Mesothelial cell of epicardium (in vitro differentiated cells): ENCODE measurements at places on chromosomes 3 and 15.

GRCh38 chr3:190983875-190984274, 121.4 kb upstream of the GMNC start:
- DNase-seq = no peak

DNA sequence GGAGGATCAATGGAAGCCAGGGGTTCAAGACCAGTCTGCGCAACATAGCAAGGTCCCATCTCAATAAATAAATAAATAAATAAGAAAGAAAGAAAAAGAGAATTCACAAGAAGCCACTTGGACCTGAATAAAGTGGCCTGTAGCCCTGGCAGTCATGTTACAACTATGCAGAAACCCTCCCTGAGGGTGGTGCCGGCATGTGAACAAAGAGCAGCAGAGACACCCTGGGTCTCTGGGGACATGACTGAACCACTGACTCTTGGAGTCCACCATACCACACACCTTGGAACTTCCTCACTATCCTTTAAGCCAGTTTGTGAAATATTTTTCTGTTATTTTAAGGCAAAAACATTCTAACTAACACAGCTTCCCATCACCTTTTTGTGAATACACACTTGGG, 93.0 kb downstream of the MEIS2 start:
- no peak for DNase-seq

- DNase-seq = no peak
Observed at GRCh38 chr3:151923901-151924300, 50.5 kb downstream of the SUCNR1 start.

- DNase-seq = no peak
Observed at GRCh38 chr15:42608752-42609488, 33.5 kb downstream of the STARD9 start.

GRCh38 chr3:46422617-46423016, 15.6 kb downstream of the CCRL2 start:
- no peak for DNase-seq

GRCh38 chr3:55686426-55687254, 199.5 kb upstream of the WNT5A start:
- no peak for DNase-seq

GRCh38 chr3:153210146-153210545, 48.1 kb downstream of the RAP2B start:
- no peak for DNase-seq

DNA sequence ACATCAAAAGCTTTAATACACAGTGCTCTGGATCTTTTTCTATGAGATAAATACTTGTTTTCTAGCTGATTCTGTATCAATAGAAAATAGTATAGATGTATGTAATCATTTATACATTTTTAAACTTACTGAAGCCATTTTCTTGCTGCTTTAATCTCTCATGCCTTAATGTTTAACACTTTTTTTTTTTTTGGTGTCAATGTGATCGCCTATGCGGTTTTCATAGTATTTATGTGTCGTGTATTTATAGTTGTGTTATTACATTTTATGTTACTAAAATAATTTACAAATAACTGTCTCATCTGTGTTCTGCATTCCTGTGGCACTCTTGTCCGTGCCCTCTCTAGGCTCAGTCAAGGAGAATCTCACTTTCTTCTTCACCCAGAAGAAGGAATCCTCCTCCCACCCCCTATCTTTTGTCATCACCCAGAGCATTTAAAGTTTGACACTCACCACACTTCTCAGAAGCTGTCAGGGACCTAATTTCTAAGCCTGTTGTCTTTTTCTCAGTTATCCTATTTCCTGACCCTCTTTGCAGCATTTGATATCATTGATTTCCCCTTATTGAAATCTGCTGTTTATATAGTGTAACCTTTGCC, 21.4 kb upstream of the GPR171 start:
- DNase-seq = no peak

DNA sequence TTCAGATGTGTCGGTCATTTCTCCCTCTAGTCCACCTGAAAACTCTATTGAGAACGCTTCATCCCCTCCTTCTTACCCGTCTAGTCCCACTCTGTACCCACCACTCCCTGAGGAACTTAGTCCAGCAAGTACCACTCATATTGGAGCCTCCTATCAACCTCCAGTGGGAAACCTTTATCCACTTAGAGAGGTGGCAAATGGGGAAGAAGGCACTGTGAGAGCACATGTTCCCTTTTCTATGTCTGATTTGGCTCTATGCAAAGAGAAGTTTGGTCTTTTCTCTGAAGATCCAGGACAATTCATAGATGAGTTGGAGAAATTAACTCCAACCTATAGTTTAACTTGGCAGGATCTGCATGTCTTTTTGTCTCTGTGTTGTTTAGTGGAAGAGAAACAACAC, 17.0 kb upstream of the RPN1 start:
- DNase-seq = no peak

- no peak for DNase-seq
Observed at GRCh38 chr3:187808527-187808895, 63.2 kb upstream of the BCL6 start.

DNA sequence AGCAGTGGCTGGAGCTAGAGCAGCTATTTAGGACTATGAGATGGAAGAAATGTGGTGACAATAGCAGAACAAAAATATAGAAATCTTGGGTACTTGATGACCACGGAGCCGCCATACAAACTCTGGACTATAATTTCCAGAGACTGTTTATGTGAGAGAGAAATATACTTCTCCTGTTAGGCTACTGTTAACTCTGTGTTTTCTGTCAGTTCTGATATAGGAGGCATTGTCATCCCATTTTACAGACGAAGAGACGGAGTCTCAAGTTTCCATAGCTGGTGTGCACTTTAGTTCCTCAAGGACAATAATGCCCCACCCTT, 22.8 kb upstream of the RFTN1 start:
- DNase-seq = no peak

- DNase-seq = no peak
Observed at GRCh38 chr3:123026565-123027291, 835 bp downstream of the SEMA5B start.

DNA sequence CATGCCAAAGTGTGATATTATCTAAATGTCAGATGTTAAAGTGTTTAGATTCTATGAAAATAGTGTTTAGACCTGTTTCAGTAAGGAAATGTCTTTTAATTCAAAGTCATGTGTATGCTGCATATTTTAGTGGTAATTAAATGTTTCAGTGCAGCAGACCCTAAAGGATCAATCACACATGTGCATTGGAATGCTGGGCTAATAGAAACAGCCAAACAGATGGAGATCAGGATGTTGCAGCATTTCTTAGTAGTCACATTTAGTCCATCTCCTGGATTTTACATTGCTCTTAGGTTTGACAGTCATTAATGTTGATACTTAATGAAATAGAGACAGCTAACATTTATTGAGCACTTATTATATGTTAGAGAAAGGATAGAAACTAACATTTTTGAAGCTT, 18.5 kb downstream of the SPRED1 start:
- DNase-seq = no peak

DNA sequence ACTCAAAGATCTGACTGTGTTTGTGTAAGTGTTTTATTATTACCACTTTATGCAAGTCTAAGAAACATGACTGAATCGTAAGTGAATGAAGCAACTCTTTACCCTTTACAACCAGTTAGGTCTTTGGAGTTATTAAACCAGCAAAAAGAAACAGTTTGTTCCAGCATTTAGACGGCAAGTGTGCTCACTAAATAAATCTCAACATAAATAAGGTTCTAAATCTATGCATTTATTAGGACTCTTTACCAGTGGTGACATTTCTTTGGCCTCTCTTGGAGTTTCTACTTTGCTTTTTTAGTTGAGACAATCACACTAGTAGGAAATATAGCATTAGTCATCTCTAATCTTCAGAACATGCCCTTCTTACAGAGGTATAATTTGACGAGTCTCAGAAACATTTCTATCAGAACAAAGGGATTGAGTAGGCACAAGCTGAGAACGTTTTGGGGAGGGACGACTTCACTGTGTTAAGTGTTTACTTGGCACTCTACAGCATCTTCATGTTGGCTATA, 739.9 kb upstream of the NR2F2 start:
- no peak for DNase-seq

DNA sequence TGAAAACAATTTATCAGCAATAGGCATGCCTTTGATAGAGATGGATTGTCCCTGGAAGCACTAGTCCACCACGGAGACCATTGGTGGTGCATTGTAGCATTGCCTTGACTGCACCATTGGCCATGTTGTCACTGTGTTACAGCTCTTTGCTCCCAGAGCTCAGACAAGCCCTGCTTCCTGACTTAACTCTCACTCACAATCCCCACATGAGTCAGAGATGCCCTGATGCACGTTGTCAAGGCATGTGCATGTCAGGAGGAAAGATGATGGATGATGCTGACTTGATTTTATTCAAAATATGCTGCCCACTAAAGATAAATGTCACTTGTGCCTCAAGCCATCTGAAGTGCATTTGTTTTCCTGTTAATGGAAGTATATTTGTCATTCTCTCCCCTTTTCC, 266.1 kb downstream of the ARRDC4 start:
- no peak for DNase-seq

GRCh38 chr3:53486961-53487654, 7.3 kb upstream of the CACNA1D start:
- no peak for DNase-seq

DNA sequence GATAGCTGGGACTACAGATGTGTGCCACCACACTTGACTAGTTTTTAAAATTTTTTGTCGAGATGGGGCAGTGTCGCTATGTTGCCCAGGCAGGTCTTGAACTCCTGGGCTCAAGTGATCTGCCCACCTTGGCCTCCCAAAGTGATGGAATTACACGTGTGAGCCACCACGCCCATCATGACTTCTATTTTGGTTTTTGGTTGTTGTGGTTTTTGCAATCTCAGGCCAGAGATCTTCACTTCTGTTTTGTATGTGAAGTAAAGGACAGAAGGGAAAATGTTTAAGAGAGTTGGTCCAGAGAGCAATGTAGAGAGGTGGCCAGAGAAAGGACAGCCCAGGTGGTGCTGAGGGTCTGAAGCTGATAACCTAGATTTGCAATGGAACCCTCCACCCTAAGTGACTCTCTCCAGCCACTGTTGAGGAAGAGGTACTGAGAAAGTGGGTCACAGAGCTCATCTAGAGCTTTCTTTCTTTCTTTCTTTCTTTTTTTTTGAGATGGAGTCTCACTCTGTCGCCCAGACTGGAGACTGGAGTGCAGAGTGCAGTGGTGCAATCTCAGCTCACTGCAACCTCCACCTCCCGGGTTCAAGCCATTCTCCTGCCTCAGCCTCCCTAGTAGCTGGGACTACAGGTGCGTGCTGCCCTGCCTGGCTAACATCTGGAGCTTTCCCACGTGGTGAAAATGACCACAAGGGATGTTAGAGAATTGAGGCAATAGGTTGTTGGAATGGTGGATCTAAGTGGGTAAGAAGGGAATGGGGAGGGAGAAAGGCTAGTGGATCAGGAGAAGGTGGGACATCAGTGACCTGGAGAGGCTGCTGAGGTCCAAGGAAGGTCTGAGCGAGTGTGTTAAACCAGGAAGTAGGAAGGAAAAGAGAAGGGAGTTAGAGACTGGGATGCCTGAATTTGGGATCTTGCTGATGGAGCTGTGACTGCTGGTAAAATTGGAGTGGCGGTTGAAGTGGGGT, 22.4 kb upstream of the SEMA4B start:
- DNase-seq = no peak

GRCh38 chr15:74347757-74348250, 19.6 kb downstream of the CYP11A1 start:
- no peak for DNase-seq

DNA sequence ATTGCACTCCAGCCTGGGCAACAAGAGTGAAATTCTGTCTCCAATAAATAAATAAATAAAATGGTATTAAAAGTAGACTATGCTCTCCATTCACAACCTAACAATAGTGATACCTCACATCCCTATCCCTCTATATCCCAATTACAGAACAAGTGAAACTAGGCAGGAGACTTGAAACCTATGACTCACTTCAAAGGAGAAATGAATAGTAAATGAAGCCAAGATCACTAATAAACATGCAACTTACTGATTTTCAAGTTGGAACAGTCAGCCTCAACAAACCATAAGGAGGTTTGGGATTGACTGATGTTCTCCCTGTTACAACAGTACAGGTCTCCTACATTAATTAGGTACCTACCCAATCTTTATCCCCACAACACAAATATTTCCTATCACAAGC, 103.4 kb downstream of the GSK3B start:
- no peak for DNase-seq

- no peak for DNase-seq
Observed at GRCh38 chr3:169813757-169814517, 1.2 kb upstream of the LRRC34 start.

- no peak for DNase-seq
Observed at GRCh38 chr3:101043687-101044078, 50.5 kb upstream of the ABI3BP start.

- DNase-seq = no peak
Observed at GRCh38 chr3:53350652-53351051, 3.3 kb upstream of the DCP1A start.

- no peak for DNase-seq
Observed at GRCh38 chr15:31953478-31953877, 76.8 kb upstream of the CHRNA7 start.

DNA sequence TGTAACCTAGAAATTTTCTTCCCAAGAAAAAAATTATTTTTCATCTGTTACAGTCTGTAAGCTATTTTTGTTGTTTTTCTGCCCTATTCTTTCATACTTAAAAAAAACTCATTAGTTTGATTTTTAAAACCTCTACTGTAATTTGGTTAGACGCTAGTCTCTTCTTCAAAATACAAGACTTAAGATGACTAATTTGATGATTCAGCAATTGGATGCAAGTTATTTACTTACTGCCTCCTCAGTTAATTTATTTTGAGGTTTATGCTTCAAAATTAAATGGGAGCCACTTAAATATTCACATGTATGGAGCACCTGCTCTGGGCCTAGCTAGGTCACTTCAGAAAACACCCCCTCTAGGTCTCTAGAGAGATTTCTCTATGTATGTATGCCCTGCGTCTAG, 132.4 kb downstream of the IQCH start:
- no peak for DNase-seq

DNA sequence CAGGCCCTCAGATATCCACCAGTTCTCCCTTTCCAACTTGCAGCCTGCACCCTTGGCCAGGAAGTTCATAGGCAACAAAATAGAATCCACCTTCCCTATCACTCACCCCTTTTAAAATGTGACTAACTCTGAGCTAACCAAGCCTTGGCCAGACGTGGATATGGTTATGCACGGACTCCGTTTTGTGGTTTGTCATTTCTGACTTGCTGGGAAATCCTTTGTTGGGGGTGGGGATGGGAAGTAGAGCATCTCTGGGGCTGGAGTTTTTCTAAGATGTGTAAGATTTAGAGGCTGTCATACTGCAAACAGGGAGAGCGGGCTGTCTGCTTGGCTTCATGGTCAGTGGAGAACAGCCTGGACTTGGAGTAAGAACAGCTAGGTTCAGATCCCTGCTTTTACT, 62.6 kb downstream of the SMAD3 start:
- no peak for DNase-seq

- DNase-seq = no peak
Observed at GRCh38 chr3:112002096-112002971, 3.6 kb downstream of the TAGLN3 start.

DNA sequence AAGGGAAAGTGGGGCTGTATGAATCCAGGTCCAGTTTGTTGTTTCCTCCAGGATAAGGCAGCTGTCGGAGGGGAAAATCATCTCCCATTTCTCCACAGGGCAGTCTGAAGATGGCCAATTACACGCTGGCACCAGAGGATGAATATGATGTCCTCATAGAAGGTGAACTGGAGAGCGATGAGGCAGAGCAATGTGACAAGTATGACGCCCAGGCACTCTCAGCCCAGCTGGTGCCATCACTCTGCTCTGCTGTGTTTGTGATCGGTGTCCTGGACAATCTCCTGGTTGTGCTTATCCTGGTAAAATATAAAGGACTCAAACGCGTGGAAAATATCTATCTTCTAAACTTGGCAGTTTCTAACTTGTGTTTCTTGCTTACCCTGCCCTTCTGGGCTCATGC, 911 bp downstream of the CCRL2 start:
- no peak for DNase-seq

- DNase-seq = no peak
Observed at GRCh38 chr15:99455789-99456160, 110.0 kb upstream of the MEF2A start.
